EL (cell line): ENCODE measurements at places on chromosomes 3 and 15.

- no peak for DNase-seq
Observed at GRCh38 chr15:39040861-39041260, 476.2 kb upstream of the RASGRP1 start.

DNA sequence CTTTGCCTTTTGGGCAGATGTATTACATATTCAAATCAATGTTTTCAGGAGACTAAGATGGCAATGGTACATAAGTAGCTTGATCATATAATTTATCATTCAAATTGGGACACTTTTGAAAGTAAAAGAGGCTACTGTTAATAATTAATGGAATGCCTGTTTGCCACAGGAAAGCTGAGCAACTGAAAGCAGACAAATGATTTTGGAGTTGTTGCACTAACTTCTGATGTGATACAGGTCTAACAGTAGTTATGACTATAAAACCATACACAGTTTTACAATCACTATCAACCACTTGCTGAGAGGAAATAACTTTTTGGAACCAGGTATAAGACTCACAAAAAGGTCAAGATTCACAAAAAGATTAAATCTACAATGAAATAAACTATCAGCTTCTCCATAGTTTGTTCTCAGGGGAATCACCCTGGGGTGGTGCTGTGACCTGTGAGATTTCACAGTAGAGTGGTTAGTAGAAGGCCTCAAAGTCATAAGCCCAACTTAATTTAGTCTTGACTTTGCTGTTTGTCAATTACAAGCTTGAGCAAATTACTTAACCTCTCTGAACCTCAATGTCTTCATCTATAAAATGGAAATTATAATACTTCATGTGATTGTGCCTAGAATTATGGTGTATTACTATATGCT is 42.7 kb downstream of the HHLA2 start:
- no peak for DNase-seq

DNA sequence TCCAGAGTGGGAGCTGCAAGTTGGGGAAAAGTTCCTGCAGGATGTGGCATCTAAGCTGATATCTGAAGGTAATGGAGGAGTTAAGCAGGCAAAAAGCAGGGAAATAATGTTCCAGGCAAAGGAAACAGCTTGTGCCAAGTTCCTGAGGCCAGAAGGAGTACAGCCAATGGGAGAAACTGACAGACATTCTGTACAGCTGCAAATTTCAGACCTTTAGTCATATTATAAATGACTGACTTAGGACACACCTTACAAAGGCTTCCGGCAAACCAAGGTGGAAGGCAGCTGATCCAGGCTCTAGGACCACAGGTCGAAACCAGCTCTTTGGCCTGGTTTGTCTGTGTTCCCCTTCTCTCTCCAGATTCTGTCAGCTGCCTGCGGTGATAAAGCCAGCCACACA is 9.3 kb downstream of the WWTR1 start:
- DNase-seq: no peak

DNA sequence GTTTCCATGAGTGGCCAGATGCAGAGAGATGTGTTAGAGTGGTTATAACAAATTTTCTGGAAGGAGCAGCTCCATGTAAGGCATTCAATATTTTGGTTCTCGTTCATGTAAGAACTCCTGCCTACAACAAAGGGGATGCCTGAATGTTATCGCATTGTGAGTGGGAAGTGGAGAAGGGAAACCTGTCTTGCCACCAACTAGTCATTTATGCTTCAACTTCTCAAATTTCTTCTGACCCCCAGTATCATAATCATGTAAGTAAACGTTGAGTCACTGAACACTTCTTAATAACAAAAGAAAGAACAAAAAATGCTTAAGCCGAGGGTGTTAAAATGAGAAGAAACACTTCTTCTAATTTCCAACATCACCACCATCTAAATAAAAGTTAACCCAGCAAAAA is 62.0 kb upstream of the MRPL3 start:
- DNase-seq: no peak

- DNase-seq: no peak
Observed at GRCh38 chr15:101045236-101045646, 126.1 kb downstream of the LRRK1 start.

- peak; percentile 56 for DNase-seq
Observed at GRCh38 chr3:189862385-189862998, 231.3 kb downstream of the TP63 start.

- DNase-seq: no peak
Observed at GRCh38 chr15:70584441-70584837, 178.9 kb downstream of the UACA start.

GRCh38 chr3:112822064-112823055 is 24.3 kb downstream of the CD200R1L start:
- DNase-seq: no peak

DNA sequence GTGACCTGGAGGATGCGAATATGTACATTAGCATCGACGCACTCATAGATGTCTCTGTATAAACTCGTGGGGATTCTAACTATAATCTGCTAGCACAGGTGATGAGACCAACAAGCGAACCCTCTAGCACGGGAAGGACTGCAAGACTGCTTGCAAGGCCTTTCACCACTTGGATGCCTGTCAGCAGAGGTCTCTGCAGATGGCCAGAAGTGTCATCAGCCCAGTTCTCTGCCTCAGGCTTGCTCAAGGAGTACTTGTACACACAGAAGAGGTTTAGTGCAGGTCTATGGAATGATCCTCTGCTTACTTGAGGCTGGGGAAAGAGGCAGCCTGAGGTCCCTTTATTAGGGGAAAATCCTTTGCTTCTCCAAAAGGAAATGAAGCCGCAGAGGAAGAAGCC is 48.1 kb downstream of the EDEM1 start:
- no peak for DNase-seq

GRCh38 chr3:123741041-123741511 is 143.1 kb downstream of the MYLK start:
- DNase-seq: peak; percentile 36

DNA sequence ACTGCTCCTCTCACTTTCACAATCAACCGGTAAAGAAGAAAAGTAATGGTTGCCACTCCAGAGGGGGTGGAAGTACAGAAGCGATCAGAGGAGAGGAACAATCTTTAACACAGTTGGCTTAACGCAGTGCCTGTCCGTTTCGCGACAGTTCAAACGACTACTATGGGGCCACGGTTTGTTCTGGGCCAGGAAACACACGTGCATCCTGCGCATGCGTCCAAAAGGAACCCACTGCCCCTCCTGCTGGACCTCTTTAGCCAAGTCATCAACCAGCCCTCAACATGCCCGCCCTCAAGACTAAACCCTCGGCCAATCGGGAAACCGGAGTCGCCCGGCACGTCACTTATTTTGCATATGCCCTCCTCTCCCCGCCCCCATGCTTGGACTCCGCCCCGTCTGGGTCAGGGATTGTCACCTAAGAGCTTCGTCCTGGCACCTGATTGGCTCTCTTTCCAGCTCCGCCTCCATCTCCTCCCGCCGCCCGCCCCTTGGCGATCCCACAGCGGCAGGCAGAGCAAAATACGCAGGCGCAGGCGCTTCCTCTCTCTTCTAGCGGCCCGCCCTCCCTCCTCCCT is 345 bp upstream of the CDV3 start:
- DNase-seq: peak; percentile 100
